ENCODE measurements at places on chromosomes 3 and 15.

GRCh38 chr3:15064299-15064834 is 748 bp downstream of the MRPS25 start:
- DNase-seq = peak; percentile 24

DNA sequence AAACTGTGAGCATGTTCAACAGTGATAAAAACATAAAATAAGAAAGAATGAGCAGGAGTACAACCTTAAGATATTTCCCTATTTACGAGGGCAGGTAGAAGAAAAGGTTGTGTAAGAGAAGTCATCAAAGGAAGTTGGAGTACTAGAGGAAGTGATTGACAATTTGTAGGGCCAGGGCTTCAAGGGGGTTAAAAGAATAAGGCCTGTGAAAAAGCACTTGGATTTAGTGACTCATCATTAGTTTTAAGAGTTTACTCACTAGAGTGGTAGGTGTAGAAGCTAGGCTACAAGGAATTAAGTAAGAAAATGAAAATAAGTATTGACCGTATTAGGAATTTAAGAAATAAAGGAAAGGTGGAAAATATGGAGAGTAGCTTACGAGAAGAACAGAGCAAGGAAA is 23.6 kb downstream of the KCNMB3 start:
- DNase-seq = no peak

GRCh38 chr3:45944830-45945620 is 1.8 kb downstream of the CXCR6 start:
- no peak for DNase-seq

- DNase-seq = no peak
These were observed 36.0 kb upstream of the SKIL start for GRCh38 chr3:170321321-170322034.

DNA sequence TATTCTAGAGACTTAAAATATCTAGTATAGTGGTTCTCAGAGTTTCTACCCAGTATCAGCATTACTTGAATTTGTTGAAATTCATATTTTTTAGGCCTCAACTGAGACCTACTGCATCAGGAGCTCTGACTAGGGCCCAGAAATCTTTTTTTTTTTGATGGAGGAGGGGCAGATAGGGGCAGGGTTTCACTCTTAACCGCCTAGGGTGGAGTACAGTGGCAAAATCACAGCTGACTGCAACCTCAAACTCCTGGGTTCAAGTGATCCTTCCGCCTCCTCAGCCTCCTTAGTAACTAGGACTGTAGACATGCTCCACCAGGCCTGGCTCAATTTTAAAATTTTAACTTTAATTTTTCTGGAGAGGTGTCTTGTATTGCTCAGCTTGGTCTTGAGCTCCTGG is 36.6 kb downstream of the CHD2 start:
- no peak for DNase-seq

DNA sequence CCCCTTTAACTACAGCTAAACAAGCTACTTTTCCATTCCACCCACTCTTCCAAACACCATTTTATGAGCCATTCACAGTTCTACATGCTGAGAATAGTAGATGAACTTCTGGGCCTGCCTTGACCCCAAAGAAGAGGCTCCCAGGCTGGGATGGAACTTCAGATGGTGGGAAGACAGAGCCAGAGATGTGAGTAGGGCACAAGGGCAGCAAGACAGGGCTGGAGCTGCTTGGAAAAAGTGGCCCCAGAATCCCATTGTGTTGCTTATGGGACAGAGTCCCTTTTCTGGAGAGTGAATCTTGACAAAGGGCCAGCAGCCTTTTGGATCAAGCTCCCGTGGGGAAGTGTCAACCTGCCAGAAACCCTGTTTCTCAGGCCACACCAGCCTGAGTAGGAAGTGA is 516.5 kb upstream of the PPP2R3A start:
- no peak for DNase-seq

GRCh38 chr15:65376767-65377104 is 1.1 kb downstream of the IGDCC3 start:
- no peak for DNase-seq

- no peak for DNase-seq
These were observed 116.9 kb downstream of the NFKBIZ start for GRCh38 chr3:101966226-101966625.

- DNase-seq = no peak
These were observed 18.6 kb upstream of the IREB2 start for GRCh38 chr15:78419367-78419766.

DNA sequence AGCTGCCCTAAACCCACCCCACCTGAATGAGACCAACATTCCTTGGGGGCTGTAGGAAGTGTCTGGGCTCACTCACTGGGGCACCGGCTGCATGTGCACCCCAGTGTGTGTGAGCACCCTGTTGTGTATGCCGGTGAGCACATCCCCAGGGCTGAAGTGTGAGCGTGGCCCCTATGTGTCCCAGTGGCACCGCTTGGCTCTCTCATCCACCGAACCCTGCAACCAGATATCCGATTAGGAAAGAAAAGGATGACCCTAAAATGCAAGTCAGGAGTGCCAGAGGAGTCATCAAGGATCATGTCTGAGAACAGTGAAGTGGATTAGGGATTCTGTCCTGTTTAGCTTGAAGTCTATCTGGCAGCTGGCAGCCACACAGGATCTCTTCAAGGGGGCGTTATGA is 84.0 kb upstream of the ALDH1L1 start:
- no peak for DNase-seq

GRCh38 chr3:158750016-158750415 is 17.8 kb upstream of the RARRES1 start:
- no peak for DNase-seq

GRCh38 chr3:24495326-24495994 is 810 bp upstream of the THRB start:
- no peak for DNase-seq

GRCh38 chr3:11154953-11155325 is 646 bp downstream of the HRH1 start:
- no peak for DNase-seq

All from activated CD4-positive, alpha-beta T cell treated with anti-CD3 and anti-CD28 coated beads, Interleukin-2, amount 50 U/mL, for 4 hours (primary cell).